ENCODE measurements at places on chromosomes 12 and 14.

DNA sequence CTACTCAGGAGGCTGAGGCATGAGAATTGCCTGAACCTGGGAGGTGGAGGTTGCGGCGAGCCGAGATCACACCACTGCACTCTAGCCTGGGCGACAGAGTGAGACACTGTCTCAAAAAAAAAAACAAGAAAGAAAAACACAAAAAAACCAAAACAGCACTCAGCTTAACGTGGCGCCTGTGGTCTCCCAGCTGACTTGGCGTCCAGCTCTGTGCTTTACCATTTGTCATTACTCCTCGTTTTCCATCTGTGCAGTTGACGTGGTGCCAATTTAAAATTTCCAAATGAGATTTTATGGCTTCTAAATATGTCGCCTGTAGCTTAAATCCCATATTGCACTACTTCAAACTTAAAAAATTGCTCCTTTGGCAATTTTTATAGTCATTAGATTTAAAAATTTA, 2.0 kb downstream of the MGP start:
- no peak for DNase-seq

GRCh38 chr14:104806625-104807465, 5.9 kb downstream of the ZBTB42 start:
- DNase-seq = no peak

DNA sequence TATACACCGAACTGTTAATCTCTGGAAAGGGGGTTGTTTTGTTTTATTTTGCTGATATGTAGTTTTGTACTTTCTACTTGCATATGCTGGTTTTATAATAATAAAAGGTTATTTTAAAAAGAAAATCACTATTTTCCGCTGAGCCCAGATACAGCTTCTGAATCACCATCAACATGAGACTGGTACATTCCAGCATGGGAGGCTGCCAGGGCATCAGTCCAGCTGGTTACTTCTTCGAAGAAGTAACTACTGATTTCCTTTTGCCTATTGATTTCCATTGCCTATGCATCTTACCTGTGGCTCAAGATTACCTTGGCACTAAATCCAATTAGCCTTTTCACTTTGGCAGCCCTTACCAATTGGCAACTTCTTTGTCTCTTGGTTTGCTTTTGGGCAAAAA, 11.7 kb upstream of the OSBPL8 start:
- DNase-seq = no peak

- no peak for DNase-seq
These were observed 9.0 kb upstream of the DCD start for GRCh38 chr12:54657105-54657607.

GRCh38 chr14:34620839-34621238, 9.1 kb downstream of the SNX6 start:
- no peak for DNase-seq

DNA sequence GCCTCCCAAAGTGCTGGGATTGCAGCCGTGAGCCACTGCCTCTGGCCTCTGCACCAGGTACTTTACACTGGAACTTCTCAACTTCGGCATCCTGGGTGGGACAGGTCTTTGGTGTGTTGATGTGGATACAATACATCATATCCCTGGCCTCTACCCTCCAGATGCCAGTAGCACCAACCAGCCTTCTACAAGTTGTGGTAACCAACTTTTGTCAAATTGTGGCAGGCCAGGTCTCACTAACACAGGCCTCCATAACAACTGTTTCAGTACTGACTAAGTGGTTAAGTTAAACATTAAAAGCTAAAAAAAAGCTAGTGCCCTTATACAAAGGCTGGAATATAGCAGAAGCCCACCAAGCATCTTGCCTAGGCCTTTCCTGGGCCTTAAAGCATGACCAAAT, 232.9 kb downstream of the PCNX1 start:
- DNase-seq = no peak

GRCh38 chr12:113232089-113232839, 11.0 kb downstream of the TPCN1 start:
- no peak for DNase-seq

DNA sequence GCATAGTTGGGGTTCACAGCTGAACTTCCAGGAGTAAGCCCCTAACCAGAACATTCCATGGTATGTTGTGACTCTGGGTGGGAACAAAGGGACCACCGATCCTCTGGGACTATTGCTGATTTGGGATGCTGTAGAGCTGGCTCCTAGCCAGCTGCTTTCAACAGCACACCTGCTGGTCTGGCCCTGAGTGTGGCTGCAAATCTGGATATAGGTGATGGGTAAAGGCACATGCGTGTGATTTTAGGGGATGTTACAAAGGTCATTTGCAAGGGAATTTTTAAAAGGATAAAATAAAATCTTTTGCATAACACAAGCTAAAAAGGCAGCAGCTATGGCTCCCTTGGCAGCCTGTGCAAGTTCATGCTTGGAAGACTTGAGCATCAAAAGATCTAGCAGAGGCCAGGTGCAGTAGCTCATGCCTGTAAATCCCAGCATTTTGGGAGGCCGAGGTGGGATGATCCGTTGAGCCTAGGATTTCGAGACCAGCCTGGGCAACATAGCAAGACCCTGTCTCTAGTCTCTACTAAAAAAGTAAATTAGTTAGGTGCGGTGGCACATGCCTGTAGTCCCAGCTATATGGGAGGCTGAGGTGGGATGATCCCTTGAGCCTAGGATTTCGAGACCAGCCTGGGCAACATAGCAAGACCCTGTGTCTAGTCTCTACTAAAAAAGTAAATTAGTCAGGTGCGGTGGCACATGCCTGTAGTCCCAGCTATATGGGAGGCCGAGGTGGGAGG, 1.6 kb downstream of the ALDH2 start:
- no peak for DNase-seq

Data from T-helper 17 cell (primary cell).